ENCODE measurements at places on chromosomes 1 and 21.
A peak's percentile ranks its signal among the peaks of the same experiment; 100 is the strongest.

- no peak for DNase-seq
Measured at GRCh38 chr1:175520186-175520585, 223.2 kb downstream of the TNR start.

GRCh38 chr21:34582506-34583150, 32.3 kb downstream of the RCAN1 start:
- no peak for DNase-seq

GRCh38 chr1:201708085-201708512, 120.9 kb upstream of the IPO9 start:
- DNase-seq: no peak

GRCh38 chr1:38941093-38941492, 537 bp downstream of the RHBDL2 start:
- no peak for DNase-seq

GRCh38 chr1:3543076-3544039, 68.0 kb downstream of the MEGF6 start:
- DNase-seq: no peak

DNA sequence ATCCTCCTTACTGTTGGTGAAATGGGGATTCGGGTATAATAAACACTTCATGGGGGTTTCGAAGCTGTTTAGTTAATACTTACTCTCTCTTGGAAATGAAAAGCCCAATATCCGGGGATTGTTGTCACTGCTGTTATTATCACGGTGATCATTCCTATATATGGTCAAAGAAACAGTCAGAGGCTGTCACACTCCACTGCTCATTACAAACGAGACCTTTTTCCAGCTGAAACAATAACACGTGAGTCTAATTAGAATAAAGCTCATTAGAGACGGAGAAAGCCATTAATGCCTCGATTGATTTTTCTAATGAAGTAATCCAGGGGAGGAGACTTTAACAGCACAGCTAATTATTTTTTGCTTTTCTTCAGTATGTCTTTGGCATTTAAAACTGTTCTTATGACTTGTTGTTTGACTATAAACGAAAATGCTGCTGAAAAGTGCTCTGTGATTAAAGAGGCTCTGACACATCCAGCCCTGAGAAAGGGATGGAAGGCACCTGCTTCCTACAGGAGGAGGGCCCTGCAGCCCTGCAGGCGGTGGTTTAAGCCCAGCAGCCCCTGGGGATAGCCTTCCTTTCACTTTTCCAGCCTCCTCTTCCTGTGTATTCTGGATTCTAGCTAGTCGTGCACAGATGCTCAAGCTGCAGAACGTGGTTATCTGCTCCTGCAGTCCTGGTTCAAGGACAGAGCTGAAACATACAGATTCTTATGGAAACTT, 143.6 kb downstream of the EDEM3 start:
- no peak for DNase-seq

- no peak for DNase-seq
Measured at GRCh38 chr21:31609081-31609480, 50.4 kb upstream of the SOD1 start.

- DNase-seq: no peak
Measured at GRCh38 chr1:94608142-94608851, 66.7 kb upstream of the F3 start.

- no peak for DNase-seq
Measured at GRCh38 chr1:201354901-201355295, 22.6 kb downstream of the TNNT2 start.

DNA sequence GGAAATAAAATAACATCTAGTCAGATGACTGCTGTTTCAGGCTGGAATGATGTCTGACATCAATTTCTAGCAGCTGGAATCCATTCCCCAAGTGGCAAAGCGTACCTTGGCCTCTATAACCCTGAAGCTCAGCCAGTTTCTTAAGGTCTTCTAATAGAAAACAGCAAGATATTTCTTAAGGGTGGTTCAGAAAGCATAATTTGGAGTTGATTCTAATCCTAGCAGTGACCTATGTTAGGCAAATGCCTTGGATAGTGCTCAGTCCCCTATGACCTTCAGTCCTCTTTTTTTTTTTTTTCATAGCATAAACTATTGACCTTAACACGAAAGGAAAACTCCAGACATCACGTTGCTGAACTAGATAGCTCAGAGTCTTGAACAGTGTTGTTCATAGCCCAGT, 56.5 kb downstream of the LAMC2 start:
- no peak for DNase-seq

DNA sequence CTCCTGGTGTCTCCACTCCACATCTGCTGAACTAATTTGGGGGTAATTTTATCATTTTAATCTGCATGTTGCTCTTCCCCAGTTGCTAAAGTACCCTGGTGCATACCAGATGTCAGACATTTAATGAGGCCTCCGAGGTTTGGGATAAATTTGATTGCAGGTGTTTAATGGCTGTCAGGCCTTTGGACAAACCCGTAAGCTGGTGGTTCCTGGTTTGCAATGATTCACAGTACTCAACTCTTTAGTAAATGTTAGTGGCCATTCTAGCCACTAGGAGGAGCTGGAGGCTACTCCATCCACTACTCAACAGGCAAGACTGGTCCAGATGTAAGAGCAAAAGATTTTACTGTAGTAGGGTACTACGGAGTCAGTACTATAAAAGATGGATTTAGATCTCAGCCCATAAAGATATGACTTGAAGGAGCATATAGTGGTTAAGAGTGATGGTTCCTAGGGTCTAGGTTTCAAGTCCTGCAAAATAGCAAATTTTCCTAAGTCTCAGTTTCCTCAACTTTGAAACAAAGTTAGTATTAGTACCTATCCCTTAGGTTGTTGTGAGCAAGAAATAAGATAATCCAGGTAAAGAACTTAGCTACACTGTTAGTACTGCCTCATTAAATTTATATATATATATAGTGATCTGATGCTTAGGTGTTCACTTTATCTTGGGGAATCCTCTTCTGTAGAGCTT, 132.8 kb downstream of the SNX7 start:
- peak; percentile 45 for DNase-seq

DNA sequence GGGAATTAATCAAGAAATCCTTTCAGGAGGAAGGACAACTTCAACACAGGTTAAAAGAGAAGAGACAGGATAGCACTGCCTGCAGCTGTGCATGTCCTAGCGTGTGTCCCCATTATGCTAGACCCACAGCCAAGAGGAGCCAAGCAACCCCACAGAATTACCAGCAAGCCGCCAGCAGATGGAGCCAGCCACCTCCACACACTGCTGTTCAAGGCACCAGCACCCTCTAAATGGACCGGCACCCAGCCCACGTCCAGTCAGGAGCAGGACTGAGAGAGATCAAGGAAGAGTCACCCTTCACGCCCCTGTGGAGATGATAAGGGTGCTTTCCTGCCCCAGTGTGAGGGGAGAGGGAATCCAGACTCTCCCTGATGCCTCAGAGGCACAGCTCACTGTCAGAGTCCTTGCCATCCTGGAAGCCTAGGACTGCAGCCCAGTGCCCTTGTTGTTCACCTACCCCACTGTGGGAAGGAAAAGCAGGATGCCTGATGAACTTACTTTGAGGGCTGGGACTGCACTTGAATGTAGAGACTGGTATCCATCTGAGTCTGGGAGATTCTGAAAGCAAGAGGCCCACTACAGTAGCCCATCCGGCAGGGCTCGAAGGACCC, 37.1 kb upstream of the CTTNBP2NL start:
- no peak for DNase-seq

- no peak for DNase-seq
Measured at GRCh38 chr1:177569476-177569875, 398.7 kb downstream of the BRINP2 start.

DNA sequence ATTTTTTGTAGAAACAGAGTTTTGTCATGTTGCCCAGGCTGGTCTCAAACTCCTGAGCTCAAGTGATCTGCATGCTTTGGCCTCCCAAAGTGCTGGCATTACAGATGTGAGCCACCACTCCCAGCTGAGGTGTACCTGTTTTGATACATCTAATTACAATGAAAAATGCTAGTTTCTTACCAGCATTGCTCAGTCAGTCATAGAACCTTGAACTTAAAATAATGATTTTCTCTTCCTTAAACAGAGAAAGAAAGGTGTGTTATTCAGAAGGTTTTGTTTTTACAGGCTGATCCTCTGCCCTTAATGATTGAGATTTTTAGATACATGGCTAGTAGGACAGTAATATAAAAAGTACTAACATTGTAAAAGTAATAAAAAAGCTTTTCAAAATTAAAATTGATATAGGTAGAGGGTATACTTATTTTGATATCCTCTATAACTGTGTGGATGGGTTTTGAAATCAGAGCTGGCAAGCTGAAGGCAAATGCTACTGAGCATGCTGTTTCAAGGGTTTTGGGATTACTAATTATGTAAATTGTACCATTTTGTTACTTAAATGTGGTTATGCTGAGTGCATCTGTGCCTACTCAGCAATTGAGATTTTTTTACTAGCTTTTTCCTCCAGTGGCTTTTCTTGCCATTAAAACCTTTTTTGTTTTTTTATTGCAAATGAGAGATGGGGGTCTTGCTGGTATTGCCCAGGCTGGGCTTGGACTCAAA, 16.1 kb downstream of the PRRC2C start:
- DNase-seq: no peak

GRCh38 chr1:65339866-65340468, 30.6 kb downstream of the DNAJC6 start:
- no peak for DNase-seq

DNA sequence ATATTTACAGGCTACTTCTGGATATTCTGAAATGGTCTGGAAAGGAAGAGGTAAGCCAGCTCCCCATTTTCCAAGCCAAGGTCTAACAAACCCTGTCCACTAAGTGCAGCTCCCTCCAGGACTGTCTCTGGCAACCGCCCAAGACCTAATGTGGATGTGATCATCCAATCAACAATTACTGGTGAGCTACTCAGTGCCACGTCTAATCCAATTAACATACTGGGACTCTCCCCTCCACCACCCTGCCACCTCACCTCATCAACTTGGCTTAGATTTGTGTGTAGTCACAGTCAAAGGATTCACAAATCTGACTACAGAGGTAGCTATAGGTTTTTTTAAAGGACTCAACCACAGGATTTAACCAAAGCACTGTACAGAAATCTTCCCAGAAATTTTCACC, 25.4 kb upstream of the S100A7 start:
- DNase-seq: no peak

- DNase-seq: no peak
Measured at GRCh38 chr1:99754697-99755096, 11.7 kb downstream of the FRRS1 start.

Data from T follicular helper cell (primary cell).